ENCODE measurements at places on chromosomes 12 and 14. TPM values are rescaled to one million over a fixed set of nuclear protein-coding genes. Genes with fewer than 3 reads are reported as not detected.

GRCh38 chr14:44928793-44929192 is 33.0 kb downstream of the KLHL28 start:
- DNase-seq = no peak
- no peaks in the 10 kb centered on the region for H3K27me3 ChIP-seq
- H3K4me1 ChIP-seq = no peaks in the 10 kb centered on the region
- no peak overlapping the region for H3K27ac ChIP-seq

- H3K27me3 ChIP-seq = no peaks in the 10 kb centered on the region
- H3K36me3 ChIP-seq = peaks cover 6% of the 10 kb centered on the region
- no peak for DNase-seq
These were observed 51.8 kb downstream of the SLC38A2 start for GRCh38 chr12:46320731-46321130.

DNA sequence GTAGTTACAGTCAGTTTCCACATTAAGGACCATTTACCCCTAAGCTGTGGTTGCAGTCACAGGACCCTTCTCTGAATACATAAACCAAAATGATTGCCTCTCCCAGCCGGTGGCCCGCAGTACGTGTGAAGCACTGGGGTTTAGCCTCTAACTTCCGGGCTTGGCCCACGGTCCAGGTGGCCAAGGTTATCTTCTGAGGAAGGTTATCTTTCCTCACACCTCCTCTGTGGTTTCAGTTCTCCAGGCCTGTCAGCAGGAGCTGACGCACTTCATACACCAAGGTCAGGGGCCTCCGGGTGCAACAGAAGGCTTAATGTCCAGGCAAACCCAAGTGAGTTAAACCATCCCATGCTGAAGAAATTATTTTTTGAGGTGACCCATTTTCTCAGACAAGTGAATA is 291.0 kb upstream of the FKBP4 start:
- no peak for DNase-seq
- H3K27me3 ChIP-seq = no peaks in the 10 kb centered on the region
- H3K4me3 ChIP-seq = no peak overlapping the region
- no peak overlapping the region for H3K27ac ChIP-seq

The GPATCH2L gene
- 70.6 TPM for total RNA-seq

The KRT8 gene
- total RNA-seq = 429 TPM
